ENCODE measurements at places on chromosomes 7 and 10.
A peak's percentile ranks its signal among the peaks of the same experiment; 100 is the strongest.

- no peak for DNase-seq
These were observed 11.3 kb downstream of the KCNIP2 start for GRCh38 chr10:101832325-101832771.

GRCh38 chr10:67772894-67773511, 65.0 kb downstream of the DNAJC12 start:
- peak; percentile 18 for DNase-seq

DNA sequence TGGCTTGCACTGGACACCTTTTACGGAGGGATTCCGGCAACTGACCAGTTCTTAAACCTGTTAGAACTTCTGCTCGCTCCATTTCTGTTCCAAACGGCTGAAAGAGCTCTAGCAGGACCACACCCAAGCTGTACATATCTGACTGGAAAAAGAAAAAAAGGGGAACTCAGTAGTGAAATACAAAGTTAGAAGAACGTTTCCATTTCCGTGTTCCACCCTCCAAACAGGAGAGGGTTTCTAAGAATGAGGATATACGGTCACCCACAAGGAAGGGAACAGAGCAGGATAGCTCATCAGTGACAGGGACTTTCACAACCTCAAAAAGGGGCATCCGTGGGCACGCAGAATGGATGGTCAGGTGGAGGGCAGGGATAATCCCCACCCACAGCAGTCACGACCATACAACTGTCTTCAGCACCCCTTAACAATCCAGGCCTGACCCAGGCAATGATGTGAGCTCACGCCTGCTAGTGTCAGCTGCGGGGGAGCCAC, 4.3 kb upstream of the ANKRD61 start:
- no peak for DNase-seq

DNA sequence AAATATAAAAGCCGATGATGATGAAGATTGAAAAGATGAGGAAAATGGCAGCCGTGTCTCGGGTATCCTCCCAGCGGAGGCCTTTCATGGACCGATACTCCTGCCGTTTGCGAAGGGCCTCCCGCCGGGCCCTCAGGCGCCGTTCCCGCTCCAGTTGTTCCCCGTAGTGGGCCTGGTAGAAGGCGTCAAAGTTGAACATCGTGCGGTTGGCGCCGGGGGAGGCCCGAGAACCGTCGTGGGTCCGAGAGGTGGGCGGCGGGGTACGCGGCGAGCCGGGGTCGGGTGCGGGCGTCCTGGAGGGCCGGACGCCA, 553 bp downstream of the DNAJC30 start:
- no peak for DNase-seq

DNA sequence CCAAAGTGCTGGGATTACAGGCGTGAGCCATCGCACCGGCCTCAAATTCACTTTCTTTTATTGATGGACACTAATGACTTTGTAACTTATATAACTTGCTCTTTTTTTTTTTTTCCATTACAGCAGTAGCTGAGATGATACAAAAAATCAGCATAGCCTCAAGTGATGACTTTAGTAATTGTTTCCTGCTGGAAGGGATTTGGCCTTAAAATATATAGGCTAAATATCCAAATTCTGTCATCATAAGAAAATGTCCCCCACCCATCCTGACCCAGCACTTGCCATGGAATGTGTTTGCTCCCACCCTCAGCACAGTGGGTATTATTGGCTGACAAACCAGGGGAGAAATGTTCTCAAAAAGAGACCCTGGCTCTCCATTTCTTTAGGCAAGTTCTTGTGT, 1264.1 kb upstream of the AUTS2 start:
- no peak for DNase-seq

- DNase-seq: no peak
These were observed 31.6 kb downstream of the SLC16A12 start for GRCh38 chr10:89503652-89504370.

GRCh38 chr10:112229096-112229495, 45.5 kb upstream of the GPAM start:
- DNase-seq: peak; percentile 34

GRCh38 chr7:36762394-36762793, 38.1 kb upstream of the AOAH start:
- DNase-seq: no peak

GRCh38 chr10:59687657-59688056, 22.0 kb downstream of the SLC16A9 start:
- no peak for DNase-seq
